Suppressor macrophage (primary cell): ENCODE measurements at places on chromosomes 12 and 14.

DNA sequence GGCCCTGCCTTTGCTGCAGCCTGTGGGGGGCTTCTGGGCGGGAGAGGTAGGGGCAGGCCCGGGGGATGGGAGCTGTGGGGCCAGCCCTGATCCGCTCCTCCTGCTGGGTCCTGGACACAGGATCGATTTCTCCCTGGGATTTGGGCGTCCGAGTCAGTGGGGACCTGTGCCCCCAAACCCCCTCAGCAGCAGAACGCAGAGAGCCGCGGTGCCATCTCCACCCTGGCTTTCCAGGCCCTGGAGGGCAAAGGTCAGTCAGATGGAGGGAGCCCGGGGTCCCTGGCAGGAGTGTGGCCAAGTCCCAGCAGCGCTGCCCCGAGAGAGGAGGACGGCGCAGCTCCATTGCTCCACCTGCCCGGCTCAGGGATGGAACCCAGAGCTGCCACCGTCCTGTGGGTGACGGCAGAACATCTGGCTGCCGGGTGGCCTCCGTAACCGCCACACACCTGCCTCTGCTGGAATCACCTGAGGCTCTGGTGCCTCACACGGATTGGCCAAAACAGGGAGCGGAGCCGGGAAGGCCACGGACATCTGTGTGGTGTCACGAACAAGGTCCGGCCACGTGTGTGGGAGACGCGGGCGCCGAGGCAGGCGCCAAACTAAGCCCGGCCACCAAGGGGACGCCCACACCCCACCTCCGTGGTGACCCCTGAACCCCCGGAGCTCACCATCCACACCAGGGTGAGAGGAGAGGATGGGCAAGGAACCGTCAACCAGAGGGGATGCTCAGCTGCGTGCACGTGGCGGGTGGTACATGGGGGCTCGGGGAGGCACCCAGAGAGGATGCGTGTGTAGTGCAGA, 80.3 kb upstream of the FBRSL1 start:
- DNase-seq, result no peak

GRCh38 chr12:85617307-85618091, 218.7 kb downstream of the RASSF9 start:
- DNase-seq, result no peak

GRCh38 chr12:47741340-47741703, 16.0 kb upstream of the ENDOU start:
- peak; percentile 89 for DNase-seq

DNA sequence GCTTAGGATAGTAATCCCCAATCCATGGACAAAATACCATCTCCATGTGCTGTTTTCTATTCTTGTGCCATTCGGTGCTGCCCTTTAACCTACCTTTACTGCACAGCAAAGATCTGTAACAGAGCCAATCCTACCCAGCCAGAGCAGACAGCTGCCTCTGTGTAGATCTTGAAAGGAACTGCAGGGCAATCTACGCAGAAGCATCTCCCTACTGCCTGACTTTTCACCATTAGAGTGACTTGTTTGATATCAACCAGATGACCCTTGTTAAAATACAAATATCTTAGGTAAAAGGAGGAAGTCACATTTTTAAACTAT, 33.9 kb upstream of the PPM1A start:
- no peak for DNase-seq

DNA sequence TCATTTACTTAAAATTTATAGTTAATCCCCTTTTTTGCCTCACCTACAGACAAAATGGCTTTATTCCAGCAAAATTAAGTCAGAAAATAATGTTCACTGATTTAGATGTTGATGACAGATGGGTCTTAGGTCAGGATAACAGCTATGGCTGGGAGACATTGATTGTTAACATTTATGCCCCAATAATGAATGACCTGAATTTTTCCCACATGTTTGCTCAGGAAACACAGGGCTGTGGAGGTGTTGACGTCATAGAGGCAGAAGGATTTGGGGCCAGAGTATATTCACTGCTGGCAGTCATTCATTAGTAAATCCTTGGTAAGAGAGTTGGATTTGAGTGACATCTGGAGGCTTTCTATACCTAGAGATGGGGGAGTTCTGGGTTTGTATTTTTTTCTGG, 121.3 kb downstream of the PDE3A start:
- DNase-seq, result no peak

DNA sequence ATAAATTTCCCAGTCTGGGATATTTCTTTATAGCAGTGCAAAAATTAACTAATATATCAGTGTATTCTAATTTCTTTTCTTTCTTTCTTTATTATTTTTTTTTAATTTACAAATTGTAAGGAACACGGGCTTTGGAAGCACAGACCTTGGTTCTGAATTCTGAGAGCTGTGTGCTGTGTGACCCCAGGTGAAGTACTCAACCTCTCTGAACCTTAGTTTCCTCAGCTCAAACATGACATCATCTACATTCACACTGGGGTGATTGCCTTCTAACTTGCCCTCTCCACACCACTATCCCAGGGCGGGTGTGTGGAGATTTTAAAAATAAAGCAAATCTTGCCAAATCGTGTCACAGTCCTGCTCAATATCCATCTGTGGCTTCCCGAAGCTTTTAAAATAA, 282.8 kb downstream of the C12orf75 start:
- no peak for DNase-seq

DNA sequence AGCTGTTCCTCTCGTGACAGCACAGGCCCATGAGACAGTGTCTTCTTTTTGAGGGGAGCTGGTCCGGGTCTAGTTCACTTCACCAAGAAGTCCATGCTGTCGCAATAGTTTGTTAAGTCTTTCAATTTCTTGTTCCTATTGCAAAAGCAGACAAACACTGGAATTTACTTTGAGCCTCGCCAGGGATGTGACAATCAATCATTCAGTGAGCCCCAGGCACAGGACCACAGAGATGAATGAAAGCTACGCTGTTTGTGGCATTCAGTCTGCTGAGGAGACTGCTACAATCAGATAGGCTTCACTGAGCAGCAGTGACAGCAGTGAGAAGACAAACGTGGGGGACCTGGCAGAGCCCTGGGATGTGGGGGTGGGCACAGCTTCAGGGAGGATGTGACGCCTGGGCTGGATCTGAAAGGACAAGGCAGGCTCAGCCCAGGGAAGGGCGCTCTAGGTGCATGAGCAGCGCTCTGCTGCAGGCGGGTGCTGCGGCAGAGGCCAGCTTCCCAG, 35.5 kb downstream of the TCTN1 start:
- no peak for DNase-seq

- DNase-seq, result no peak
Measured at GRCh38 chr14:86404425-86404824, 874.5 kb downstream of the FLRT2 start.

DNA sequence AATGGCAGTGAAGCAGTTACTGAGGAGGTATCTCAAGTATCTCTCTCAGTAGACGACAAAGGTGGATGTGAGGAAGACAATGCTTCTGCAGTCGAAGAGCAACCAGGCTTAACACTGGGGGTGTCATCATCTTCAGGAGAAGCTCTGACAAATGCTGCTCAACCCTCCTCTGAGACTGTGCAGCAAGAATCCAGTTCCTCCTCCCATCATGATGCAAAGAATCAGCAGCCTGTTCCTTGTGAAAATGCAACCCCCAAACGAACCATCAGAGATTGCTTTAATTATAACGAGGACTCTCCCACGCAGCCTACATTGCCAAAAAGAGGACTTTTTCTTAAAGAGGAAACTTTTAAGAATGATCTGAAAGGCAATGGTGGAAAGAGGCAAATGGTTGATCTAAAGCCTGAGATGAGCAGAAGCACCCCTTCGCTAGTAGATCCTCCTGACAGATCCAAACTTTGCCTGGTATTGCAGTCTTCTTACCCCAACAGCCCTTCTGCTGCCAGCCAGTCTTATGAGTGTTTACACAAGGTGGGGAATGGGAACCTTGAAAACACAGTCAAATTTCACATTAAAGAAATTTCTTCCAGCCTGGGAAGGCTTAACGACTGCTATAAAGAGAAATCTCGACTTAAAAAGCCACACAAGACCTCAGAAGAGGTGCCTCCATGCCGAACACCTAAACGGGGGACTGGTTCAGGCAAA, 216.6 kb downstream of the AKAP6 start:
- no peak for DNase-seq

GRCh38 chr12:51508285-51508684, 82.7 kb upstream of the SCN8A start:
- DNase-seq, result no peak

DNA sequence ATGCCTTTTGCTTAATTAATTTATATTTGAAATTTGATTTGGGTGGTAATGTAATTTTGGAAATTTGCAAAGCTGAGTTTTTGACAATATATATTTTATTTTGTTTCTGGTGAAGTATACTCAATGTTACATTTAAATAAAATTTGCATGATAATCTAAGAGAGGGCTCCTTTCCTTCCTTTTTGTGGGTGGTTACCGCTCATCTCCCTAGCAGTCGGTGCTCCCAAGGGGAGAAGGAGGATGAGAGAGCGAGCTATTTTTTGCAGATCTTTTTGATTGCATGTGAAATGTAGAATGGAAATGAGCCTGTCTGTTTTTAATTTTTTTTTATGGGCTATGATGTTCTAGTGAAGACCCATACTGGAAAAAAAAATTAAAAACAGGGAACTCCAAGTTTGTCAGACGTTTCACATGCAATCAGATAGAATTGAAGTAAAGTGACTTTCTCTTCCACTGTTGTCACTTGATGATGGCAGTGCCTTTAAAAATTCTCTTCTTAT, 39.8 kb downstream of the MSRB3 start:
- DNase-seq, result no peak

GRCh38 chr12:50547742-50548141, 43.0 kb downstream of the DIP2B start:
- no peak for DNase-seq

- no peak for DNase-seq
Measured at GRCh38 chr12:110750784-110751461, 8.2 kb upstream of the PPP1CC start.

- DNase-seq, result no peak
Measured at GRCh38 chr14:105627701-105628100, 101.3 kb downstream of the TMEM121 start.

GRCh38 chr12:77559400-77560074, 271.2 kb upstream of the NAV3 start:
- no peak for DNase-seq

DNA sequence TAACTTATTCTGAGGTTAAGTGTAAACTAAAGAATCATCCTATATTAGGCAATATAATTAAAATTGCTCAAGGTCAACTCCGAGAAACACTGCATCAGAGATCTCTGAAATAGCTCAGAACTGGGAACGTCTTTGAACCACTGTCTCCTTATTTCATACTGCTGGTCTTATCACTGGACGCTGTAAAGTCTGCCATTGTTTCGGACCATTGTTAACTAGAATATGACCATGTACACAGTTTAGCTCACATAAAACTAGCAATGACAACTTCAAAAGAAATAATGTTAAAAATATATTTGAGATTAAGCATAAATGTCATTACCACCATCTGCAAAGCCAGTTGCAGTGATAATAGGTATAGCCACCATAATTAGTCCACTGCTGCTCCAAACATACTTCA, 2.9 kb downstream of the ABCD2 start:
- no peak for DNase-seq

DNA sequence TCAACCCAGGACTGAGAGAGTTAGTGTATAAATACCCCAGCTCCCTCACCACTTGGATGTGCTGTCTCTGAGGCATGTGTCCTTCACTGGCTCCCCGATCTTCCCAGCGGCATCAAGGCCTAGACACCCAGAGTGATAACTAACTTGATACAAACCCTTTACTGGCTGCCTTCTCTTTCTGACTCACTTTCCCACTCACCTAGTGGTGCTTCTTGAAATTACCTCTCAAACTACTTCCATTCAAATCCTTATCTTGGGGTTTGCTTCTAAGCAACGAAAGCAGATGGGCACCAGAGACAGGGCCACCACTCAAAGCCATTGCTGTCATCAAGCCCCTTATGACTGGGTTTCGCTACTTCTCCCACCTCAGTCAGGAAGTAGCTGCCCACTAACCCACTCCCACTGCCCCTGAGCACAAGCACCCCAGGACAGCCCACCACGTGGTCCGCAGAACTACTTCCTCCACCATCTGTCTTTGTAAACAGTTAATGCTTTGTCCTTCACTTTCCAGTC, 17.2 kb downstream of the ZFP36L1 start:
- DNase-seq, result peak; percentile 84

GRCh38 chr12:95908573-95908972, 33.8 kb downstream of the CCDC38 start:
- no peak for DNase-seq

DNA sequence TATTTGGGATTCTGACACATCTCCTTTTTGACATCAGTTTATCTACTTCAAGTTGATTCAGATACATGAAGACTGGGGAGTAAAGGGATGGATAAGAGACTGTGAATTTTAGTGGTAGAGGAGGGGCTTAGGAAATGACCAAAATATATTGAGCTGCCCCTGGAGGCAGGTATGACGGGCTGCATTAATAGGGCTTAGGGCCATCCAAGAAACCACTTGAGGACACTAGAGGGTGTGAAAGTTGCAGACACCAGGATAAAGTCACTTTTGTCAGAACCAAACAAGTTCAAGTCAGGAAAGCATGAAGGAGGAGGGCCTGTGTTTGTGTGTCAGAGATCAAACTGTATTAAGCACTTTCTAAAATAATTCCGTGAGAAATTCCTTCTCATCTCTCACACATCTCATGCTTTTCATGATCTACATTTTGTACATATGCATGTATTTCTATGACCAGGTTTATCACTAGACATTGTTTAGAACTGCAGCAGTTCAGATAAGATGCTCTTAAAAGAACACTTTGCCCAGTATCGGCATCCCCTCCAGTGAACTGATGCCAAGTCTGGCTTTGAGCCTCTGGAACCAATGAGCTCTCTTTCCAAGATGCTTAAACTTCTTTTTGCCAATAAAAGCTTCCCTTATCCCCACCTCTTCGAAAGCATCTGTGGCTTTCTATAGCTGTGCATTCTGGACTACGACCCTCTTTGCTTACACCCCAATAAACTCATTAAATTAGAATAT, 136.9 kb downstream of the SLC38A1 start:
- no peak for DNase-seq

DNA sequence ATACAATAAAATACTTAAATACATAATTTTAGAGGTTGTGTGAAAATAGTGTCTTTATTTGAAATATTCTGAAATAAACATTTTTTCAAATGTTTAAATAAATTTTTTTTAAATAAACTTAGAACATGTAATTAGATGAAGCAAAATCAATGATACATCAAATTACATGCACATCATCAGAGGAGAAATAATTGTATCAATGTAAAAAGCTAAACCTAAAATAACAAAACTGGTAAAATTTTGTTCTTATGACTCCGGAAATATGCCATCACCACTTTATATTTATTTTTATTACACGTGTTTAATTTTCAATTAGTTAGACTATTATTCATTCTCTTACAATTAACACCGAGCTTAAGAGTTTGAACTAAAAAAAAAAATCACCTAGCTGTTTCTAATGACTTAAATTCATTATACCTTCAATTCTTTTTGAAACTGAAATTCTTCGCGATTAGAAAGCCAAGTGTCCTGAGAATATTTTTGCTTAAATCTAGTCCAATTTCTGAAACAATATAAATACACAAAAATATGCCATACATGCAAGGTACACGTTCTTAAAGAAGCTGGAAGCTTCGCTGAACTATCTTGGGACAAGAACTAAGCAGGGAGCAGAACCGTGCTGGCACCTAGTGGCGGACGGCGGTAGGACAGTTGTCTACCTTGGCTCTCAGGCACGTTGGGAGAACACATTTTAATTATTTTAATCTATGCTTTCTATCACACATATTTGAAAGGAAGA, 230.5 kb downstream of the SLC25A21 start:
- peak; percentile 68 for DNase-seq
